ENCODE measurements at places on chromosomes 3 and 15. TPM values are rescaled to one million over a fixed set of nuclear protein-coding genes. Genes with fewer than 3 reads are reported as not detected.

KLHDC8B gene
- total RNA-seq: 110 TPM

GOLGA6A gene
- not detected for total RNA-seq

PIGZ gene
- 10.6 TPM for total RNA-seq

TMEM40 gene
- not detected for total RNA-seq

RTP1 gene
- not detected for total RNA-seq

CLDN11 gene
- 111 TPM for total RNA-seq

DPPA2 gene
- total RNA-seq: not detected

MYL3 gene
- total RNA-seq: not detected

ARL8B gene
- total RNA-seq: 45.9 TPM

EEF1AKMT4 gene
- 5.8 TPM for total RNA-seq

CACNA2D3 gene
- not detected for total RNA-seq

SRGAP3 gene
- 0.76 TPM for total RNA-seq

WDR73 gene
- 15.6 TPM for total RNA-seq

STRIT1 gene
- not detected for total RNA-seq

COL6A6 gene
- total RNA-seq: not detected

ANKRD63 gene
- total RNA-seq: not detected

FOXL2 gene
- 0.06 TPM for total RNA-seq

NLGN1 gene
- total RNA-seq: 3.0 TPM

KNG1 gene
- total RNA-seq: not detected

ARHGAP31 gene
- 53.9 TPM for total RNA-seq

RETNLB gene
- total RNA-seq: not detected

SLC25A36 gene
- 44.5 TPM for total RNA-seq

MNS1 gene
- 0.53 TPM for total RNA-seq

GMPPB gene
- total RNA-seq: 33.0 TPM

DNAH1 gene
- total RNA-seq: 3.2 TPM

IQCF5 gene
- total RNA-seq: not detected

INKA1 gene
- total RNA-seq: 29.6 TPM

ZNF710 gene
- total RNA-seq: 16.5 TPM

BOC gene
- total RNA-seq: 4.2 TPM

GOLGA8N gene
- 2.0 TPM for total RNA-seq

LRRC31 gene
- not detected for total RNA-seq

MME gene
- 11.6 TPM for total RNA-seq

CPLX3 gene
- total RNA-seq: not detected

IFT122 gene
- 16.6 TPM for total RNA-seq

SKIC8 gene
- 45.0 TPM for total RNA-seq

FHIT gene
- 8.1 TPM for total RNA-seq

PSMD2 gene
- total RNA-seq: 504 TPM

CEMIP gene
- total RNA-seq: 0.53 TPM

TRIM71 gene
- total RNA-seq: not detected

BNC1 gene
- 6.6 TPM for total RNA-seq

MAP3K13 gene
- 21.5 TPM for total RNA-seq

EHD4 gene
- total RNA-seq: 236 TPM

IMPG2 gene
- 0.99 TPM for total RNA-seq

CIDEC gene
- not detected for total RNA-seq

ARGFX gene
- total RNA-seq: not detected

LRTM1 gene
- not detected for total RNA-seq
